ENCODE measurements at places on chromosomes 6 and 20.

DNA sequence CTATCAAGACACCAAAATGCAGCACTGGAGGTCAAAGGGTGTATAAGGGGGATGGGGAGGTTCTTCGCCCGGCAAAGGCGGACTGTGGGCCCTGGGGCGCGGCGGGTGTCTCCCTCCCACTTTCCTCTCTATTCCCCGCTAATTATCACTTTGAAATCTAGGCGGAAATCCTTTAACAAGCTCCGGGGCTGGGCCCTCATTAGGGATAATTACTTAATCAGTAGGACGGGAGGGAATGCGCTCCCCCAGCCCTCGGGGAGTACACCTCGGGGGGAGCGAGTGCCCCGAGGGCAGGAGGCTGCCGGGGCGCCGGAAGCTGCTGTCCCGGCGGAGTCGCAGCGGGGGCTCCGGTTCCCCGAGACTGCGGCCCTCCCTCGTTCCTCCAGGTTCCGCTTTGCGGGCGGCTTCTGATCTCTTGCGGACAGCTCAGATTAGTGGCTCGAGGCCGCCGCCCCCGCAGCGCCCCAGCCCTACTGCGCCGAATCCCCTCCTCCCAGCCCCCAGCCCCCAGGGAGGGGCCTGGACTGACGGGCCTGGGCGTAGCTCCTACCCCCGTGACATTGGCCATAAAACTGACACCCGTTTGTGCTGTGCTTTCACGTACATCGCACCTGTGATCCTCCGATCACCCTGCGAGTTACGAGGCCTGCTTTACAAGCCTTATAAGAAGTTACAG lies 14.7 kb downstream of the MUCL3 start:
- peak; percentile 44 for DNase-seq

DNA sequence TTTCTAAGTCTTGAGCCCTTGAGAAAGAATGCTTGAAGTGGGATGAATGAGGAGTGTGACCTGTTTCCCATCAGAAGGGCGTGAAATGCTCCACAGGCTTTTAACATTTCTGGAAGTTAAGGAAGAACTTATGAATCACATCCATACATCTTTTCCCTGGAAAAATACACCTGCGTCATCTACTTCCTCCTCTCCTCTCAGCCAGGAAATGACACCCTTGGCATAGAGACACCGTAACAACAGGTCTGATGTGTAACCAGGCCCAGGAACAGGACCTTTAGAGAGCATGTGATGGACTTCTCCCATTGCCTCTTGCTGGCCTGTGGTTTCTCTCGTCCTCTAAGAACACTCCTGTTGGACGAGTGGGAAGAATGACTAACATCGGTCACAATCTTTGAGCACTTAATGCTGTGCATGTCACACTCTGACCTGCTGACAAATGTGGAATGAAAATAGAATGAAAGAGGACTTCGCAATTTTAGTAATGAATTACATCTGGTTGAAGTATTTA lies 28.5 kb upstream of the CITED2 start:
- peak; percentile 95 for DNase-seq

DNA sequence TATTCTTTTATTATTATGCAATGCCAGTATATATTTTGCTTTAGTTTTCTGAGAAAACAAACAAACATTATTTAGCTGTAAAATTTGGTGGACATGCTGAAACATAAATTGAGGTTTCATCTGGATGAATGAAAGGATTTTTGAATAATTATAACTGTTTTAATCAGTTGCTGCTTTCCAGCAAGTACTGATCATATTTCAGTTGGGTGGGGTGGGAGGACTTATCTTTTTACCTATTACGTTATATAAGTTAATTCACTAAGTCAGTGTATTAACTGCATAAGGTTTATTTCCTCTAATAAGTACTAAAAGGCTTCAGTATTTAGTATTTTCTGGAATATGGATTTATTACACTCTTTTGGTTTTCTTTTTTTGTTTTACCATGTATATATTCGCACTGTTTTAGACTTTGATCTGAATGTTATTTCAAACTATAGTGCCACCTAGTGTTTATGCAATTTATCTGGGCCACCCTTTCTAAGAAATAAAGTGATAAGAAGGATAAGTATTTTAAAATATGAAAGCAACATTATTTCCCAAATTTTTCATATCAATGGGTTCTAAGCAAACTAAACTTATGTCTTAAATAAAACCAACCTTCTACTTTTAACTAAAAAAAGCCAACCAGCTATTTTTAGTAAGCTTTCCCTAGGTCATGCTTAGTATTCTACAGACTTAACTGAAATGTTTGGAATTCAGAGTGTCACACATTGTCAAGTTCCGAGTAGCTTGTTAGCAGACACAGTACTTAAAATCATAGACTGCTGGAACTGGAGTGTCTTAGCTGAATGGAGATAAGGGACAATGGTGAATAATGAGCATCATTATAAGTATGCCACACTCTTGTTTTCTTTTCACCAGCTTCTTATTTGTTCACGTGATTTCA lies 105.4 kb upstream of the MCHR2 start:
- peak; percentile 67 for DNase-seq

DNA sequence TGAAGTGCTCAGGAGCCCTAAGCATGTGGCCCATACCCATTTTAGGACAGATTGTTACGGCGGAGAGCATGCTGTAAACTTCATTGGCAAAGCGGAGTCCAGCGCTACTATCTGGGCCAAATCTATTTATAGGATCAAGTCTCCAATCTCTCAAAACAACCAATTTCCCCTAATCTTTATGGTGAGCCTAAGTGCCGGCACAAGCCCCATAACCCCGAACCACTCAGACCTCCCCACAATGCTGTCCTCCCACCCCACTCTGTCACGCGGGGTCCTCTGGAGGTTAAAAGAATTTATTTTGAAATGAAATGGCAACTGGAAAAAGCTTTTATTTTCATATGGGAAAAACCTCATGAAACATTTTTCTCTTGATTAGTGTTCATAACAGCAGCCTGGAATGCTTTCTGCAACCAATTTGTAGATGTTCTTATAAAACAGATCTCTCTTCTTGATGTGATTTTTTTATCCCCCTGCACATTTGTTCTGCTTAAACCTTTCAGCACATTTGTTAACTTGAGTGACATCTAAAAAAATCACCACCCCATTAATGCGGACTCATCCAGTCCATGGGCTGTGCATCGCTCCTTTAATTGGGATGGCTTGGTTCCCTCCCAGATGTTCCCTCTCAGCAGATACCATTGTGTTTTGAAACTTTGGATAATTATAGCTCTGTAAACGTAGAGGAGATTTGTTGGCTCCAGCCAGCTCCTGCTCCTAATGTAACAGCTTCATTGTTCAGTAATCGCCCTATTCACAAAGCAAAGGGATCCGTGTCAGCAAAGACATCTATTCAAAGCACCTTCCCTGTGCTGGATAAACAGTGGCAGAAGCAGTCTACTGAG lies 323.6 kb downstream of the CD83 start:
- DNase-seq = peak; percentile 48

- no peak for DNase-seq
Measured at GRCh38 chr6:140897804-140898573, 1234.7 kb upstream of the GJE1 start.

- peak; percentile 38 for DNase-seq
Measured at GRCh38 chr20:46368902-46369268, 37.5 kb downstream of the ELMO2 start.

DNA sequence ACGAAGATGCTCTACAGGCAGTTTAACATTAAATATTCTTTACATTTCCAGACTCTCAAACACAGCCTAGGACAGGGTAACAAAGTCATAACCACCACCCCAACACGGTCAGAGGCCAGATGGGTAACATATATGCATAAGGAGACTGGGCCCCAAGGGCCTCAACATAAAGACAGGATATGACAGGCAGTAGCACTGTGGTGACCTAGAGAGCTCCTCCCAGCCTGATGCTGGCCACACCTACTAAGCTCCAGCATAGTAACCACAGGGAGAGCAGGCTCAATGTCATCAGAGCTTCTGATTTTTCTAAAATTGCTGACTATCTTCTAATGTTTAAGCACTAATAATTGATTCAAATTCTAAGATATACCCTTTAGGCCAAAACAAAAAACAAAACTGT lies 21.7 kb downstream of the SMLR1 start:
- peak; percentile 25 for DNase-seq

DNA sequence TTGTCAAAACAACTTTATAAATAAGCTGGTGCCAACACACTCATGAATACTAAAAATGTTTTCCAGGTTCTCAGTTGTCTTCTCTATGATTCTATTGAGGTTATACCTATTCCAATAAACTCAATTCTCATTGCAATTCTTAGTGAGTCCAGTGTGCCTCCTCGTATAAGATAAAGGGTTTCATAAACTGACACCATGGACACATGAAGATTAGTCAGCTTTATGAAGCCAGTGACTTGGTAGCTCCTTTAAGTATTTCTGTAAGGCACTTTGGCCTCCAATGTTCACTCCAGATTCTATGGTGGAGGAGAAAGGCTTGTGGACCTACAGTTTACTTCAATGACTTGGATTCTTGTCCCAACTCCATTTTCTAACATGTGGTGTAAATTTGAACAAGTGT lies 521.3 kb upstream of the JARID2 start:
- DNase-seq = no peak

DNA sequence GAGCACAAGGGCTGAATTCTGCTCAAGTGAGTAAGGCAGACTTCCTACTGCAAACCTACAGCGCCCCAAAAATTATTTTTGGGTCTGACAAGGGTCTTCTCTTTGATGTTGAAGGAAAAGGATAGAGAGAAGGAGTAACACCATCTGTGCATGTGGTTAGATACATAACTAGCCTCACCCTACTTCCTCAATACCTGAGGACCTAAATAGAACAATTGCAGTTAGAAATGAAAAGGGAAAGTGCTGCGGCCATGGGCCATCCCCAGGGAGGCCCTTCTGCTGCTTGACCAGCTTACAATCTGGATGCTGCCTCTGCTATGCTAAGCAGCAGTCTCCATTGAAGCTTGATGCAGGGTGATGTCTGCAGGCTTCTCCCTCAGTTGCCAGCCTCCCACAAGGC lies 63.2 kb upstream of the ARMH2 start:
- DNase-seq = no peak

- DNase-seq = no peak
Measured at GRCh38 chr20:33899106-33899505, 88.0 kb downstream of the CHMP4B start.

DNA sequence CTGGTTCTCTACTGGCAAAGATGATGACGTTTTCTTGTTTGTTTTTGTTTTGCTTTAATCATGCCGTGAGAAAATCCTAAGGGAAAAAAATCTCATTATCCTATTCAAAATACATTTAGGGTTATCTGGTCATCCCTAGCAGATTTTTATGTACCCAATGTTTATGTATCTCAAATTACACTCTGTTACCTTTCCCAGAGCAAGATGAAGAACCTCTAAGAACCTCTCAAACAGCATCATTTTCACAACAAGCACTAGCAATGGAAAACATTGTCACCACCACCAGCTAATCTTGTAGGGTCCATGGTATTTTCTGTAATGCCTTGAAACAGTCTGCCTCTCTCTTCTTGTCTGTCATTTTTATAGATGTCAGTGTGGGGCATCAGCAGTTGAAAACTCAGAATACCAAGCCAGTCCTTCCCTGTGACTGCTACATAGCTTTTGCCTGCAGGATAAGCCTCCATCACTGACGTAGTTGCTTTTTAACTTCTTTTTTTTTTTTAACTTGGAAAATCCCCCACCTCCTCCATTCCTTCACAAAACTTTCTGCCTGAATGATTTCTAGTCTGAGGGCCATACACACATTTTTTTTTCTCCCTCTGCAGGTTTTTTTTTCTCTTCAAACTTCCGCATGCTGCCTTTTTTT lies 2.4 kb upstream of the SNAP25 start:
- DNase-seq = no peak

DNA sequence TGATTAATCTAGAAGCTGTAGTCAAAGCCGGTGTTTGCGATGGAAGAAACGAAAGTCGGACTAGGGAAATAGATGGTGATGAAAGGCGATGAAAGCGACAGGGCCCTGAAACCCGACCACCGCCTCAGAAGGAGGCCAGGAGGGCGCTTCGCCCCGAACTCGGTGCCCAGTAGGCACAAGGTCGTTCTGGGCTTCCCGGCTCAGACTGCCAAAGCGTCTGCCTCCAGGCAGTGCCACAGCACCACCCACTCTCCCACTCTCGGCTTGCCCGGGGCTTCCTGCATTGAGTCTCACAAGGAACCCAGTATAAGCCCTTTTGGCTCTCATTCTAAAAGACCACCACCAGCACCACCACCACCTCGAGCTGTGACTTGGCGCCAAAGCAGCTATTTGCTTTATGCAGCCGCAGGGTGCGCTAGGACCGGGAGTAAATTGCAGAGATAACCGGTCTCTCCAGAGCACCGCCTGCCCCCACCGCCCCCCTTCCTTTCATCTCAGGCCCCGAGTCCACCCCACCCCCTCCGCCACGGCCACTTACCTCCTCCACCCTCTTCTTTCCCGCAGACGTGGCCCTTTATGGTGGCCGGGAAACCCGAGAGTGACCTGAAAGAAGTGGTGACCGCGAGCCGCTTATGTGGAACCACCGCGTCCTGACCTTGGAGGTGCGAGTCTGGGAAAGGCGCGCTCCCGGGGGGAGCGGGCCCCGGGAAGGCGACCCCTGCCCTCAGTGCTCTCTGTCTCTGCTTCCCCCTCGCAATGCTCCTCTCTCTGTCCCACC lies 2.4 kb downstream of the TCF21 start:
- DNase-seq = peak; percentile 51

DNA sequence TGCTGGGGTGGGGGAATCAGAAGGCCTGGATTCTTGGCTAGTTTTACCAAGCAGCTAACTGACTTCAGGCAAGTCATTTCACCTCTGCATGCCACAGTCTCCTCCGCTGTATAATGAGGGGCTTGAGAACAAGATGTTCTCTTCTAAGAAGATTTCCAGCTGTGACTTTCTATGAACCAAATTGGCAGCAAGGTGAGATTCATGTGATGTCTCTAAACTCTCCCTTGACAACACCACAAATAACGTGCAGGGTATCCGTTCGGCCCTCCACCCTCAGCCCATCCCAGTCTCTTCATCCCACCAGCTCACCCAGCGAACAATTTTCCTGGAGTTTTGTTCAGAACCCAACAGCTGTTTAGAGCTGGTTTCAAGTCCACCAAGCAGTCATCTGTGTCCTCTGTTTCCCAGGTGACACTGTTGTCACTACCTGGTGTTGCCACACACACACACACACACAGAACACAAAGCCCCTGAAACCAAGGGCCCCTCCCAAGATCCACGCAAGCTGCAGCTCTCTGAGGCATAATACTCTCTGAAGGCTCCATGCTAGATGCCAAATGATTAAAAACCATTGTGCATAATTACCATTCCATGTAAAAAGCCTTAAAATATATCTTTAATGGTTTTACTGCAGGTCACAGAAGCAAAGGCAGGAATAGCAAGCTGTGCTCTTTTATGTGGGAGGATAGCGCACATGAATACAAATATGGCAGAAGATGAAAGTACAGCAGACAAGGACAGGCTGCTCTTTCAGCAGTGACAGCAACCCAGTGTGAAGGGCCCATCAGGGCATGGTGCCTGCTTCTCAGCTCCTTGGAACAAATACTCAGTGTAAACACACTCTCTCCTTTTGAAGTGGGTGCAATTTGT lies 48.2 kb downstream of the ARHGAP18 start:
- no peak for DNase-seq

GRCh38 chr20:2304180-2304579 lies 8.4 kb downstream of the TGM3 start:
- no peak for DNase-seq

DNA sequence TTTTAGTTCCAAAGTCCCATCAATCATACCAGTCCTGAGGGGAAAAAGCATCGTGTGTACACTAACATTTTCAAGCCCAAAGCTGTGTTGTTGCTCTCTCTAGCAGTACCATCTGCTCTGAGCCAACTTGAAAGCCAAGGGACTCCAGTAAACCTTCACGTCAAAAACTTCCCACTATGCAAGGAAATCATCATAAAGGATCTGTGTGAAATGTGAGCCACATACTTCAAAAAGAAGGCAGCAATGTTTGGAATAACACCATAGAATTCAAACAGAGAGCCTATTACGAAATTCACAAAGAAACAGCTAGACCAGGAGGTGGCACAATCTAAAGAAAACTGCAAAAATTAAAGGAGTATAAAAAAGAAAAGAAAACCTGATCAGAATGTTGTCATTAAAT lies 399.8 kb upstream of the EPHA7 start:
- DNase-seq = no peak

Data from GM23248 (cell line).